Fibroblast of skin of right quadriceps (primary cell): ENCODE measurements at places on chromosomes 4 and X.

DNA sequence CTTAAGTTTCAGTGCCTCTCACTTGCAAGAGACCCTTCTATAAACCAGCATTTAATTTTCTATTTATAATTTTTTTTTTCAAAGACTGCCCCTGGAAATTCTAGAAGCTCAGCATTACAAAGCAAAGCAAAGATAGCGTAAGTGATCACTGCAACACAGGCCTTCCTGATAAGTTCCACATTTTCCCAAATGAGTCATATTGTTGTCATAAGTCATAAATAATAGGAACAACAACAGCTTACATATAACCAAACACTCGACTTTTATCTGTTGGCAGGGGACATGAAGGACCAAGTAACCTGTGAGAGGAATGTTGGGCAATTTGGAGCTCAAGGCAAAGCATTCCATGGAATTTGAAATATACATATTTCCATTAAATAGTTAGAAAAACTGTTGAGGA, 815.5 kb downstream of the DMD start:
- no peak for DNase-seq

DNA sequence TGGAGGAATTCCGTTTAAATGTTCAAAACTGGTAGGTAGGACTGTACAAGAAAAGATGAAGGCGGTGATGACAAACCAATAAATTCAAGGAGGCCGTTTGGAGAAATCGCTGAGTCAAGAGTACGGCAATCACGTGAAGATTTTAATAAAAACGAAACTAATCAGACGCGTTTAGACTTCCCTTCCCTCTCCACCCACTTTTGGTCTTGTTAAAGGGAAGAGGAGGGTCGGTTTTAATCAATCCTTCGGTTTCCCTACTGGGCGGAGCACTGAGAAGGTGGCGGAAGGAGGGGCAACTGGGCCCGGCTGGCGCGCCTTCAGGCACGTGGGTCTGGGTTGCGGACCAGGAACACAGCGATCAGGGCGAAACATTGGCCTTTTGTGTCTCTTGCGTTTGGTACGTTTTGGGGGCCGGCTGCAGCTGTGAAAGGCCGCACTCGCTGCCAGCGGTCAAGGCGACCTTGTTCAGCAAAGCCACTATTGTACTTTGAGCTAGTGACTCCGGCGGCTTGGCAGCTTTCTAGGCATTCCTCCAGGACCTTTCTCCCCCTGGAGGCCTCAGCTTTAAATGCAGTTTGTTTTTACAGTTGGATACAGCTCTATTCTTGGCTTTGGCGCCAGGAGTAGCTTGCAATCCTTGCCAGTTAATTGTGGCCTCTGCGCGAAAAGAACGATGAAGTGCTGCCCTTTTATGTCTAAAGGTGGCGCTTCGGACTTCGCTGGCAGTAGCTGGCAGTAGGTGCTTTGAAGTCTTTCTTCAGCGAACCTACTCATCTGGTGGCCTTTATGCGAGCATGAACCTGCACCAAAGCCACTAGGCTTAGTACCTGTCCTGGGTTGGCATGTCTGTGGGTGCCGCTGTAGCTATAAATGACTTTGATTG, 16.8 kb upstream of the LAMP2 start:
- peak; percentile 77 for DNase-seq

GRCh38 chrX:153338836-153339235, 4.9 kb downstream of the ZNF275 start:
- no peak for DNase-seq

GRCh38 chr4:80101071-80101791, 28.2 kb upstream of the ANTXR2 start:
- DNase-seq, result no peak

- peak; percentile 28 for DNase-seq
These were observed 16.1 kb upstream of the REPS2 start for GRCh38 chrX:16930392-16930791.

- no peak for DNase-seq
These were observed 94.4 kb downstream of the NHSL2 start for GRCh38 chrX:72005046-72005445.

GRCh38 chr4:773214-773613, 52.7 kb downstream of the CPLX1 start:
- DNase-seq, result no peak

GRCh38 chrX:63250253-63250868, 100.8 kb downstream of the SPIN4 start:
- DNase-seq, result peak; percentile 66

GRCh38 chr4:6727081-6727942, 11.3 kb downstream of the BLOC1S4 start:
- DNase-seq, result no peak

GRCh38 chrX:153974003-153974725, 1.6 kb downstream of the TMEM187 start:
- no peak for DNase-seq

- DNase-seq, result no peak
These were observed 32.8 kb upstream of the NOCT start for GRCh38 chr4:138982754-138983153.

DNA sequence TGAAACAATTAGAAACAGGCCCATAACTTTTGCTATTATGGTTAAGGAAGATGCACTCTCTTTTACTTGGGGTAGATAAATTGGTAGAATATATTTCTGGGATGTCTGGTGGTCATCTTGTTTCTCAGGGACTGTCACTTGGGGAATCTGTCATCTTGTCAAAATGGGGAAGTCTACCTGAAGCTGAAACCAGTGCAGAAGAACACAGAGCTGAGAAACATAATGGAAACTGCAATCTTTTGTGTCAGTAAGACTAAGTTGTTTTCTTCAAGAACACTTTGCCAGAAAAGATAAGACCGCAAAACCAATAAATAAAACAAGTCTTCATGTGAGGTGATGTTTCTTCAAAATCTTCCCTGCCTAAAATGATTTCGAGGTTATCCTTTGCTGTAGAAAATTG, 92.0 kb downstream of the NAA11 start:
- no peak for DNase-seq

DNA sequence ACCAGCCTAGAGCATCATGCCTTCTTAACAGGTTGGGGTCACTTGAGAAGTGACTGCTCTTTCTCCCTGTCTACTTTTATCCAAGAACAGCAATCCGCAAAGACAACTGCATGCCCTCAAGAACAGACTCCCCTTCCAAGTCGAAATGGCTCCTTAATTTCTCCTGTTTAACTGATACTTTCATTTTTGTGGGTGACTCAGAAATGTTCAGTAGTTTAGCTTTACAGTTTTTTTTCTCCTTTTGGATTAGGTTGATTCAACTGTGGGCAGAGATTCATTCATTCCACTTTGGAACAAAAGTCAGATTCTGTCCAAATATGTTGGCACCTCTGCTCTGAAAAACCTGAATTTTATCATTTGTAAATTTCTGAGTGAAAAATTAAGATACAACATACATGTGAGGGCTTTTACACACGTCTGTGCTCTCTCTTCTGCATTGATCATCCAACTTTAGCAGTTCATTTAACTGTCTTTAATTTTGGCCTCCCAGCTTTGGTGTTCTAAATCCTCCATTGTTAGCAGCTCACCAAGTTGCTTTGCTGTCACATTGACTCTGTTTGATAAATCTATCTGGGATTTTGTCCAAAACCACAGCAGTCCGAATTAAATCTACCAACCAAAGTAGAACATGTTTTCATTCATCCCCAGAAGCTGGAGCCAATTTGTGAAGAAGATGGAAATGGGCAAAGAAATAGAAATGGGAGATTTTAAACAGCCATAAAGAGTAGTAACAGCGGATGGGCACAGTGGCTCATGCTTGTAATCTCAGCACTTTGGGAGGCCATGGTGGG, 50.0 kb downstream of the HOPX start:
- peak; percentile 80 for DNase-seq

- DNase-seq, result peak; percentile 6
These were observed 31.5 kb upstream of the STOX2 start for GRCh38 chr4:183873409-183874185.

- DNase-seq, result no peak
These were observed 15.8 kb downstream of the RASGEF1B start for GRCh38 chr4:81455897-81456296.

- no peak for DNase-seq
These were observed 300.4 kb upstream of the CPEB2 start for GRCh38 chr4:14701896-14702295.

GRCh38 chr4:99117876-99118693, 26.0 kb downstream of the ADH4 start:
- peak; percentile 15 for DNase-seq

DNA sequence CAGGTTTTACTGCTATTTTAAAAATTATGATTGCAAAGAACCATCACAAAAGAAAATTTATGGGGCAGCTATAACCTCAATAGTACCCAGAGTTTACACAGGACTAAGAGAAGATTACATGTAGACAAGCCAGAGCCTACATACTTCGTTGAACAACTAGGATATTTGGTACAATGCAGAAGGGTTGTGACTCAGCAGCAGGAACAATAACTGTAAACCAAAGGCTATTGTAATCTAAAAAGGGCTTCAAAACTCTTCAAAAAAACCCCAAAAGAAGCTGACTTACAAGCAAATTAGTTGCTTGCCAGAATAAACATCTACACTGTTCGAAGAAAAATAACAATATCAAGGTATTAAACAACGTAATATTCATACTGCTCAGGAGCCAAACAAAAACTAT, 618.0 kb downstream of the STPG2 start:
- DNase-seq, result no peak

DNA sequence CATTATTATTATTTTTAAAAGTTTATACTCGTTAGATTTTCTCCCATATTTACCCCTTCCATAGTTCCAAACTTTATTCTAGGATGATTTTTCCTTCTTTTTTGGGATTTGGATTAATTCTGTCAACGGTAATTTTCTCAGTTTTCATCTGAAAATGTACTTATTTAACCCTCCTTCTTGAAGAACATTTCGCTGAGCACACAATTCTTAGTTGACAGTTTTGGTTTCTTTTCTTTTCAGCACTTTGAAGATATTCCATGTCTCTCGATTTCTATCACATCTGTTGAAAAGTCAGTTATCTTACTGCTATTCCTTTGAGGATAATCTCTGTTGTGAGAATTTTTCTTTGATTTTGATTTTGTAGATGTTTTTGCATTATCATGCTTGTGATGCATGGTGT, 85.2 kb downstream of the SCLT1 start:
- no peak for DNase-seq

- no peak for DNase-seq
These were observed 49.7 kb upstream of the GATB start for GRCh38 chr4:151810476-151810875.

- DNase-seq, result no peak
These were observed 10.5 kb downstream of the CDX4 start for GRCh38 chrX:73457306-73457705.

GRCh38 chrX:115487608-115488007, 73.4 kb upstream of the PLS3 start:
- DNase-seq, result no peak

DNA sequence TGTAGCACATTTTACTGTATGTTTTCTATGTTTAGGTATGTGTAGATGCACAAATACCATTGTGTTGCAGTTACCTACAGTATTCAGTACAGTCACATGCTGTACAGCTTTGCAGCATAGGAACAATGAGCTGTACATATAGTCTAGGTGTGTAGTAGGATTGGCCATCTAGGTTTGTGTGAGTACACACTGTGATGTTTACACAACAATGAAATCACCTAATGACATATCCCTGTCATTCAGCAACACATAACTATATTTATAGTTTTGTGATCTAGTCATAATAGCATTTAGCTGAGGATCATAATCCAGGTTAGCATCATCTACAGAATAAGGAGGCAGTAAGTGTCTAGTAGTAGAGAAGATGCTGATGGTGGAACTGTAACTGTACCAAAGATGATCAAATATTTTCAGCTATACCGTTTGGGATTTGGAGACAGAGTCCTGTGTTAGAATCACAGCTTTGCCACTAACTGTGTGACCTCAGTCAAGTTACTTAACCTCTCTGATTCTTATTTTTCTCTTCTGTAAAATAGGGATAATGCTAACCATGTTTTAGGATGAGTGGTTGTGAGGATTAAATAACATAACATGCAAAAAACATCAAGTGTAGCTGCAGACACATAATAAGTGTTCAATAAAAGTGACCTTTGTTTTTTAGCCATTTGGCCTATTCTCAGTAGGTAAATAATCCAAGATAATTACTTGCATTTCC, 73.3 kb downstream of the LIMCH1 start:
- DNase-seq, result no peak

- DNase-seq, result peak; percentile 44
These were observed 47.7 kb downstream of the TIGD2 start for GRCh38 chr4:89158884-89159503.

- peak; percentile 19 for DNase-seq
These were observed 11.3 kb downstream of the BST1 start for GRCh38 chr4:15714141-15714540.

DNA sequence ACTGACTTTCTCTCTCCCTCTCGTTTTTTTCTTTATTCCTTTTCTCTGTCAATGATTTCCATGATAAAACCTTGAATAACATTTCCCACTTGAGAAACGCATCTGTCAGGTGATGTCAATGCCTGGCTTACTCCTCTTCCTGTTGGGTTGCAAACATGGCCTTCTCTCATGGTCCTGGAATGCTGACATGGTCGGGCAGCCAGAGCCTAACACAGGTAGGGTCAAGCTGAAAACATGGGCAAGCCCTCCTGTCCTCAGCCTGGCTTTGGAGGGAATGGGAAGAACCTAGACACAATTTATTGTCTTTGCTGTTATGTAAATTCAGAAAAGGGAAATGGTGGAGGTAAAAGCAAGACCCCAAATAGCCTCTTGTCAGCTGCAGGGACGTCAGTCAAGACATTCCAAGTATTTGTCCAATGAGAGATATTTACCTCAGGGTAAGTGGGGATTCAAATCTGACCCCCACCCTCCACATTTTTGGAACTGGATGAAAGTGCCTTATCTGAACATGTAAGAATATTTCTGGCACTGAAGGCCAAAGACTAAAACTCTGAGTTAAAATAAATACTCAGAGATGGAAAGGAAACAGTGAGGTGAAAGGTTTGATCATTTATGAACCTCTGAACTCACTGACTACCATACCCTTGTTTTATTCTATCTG, 473.8 kb downstream of the SPRY1 start:
- no peak for DNase-seq

- no peak for DNase-seq
These were observed 37.6 kb downstream of the EFHC2 start for GRCh38 chrX:44305921-44306320.

GRCh38 chr4:65798498-65799127, 128.3 kb upstream of the EPHA5 start:
- no peak for DNase-seq

GRCh38 chrX:10685923-10686595, 65.7 kb upstream of the MID1 start:
- DNase-seq, result peak; percentile 25

DNA sequence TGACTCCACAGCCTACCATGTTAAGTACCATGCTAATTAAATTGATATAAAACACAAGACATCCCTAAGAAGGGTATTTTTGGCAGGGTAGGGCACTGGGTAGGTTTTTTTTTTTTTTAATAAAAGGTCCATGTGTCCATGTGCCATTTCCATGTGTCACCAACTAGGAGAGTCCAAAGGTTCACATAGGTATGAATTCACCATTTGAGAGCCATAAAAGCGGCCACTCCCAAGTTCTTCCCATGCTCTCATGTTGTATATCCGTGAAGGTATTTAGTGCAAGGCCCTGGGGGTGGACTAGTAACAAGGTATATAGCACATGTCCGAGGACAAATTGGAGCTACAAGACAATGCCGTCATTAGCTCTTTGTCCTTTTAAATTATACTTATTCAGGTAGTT, 107.3 kb downstream of the PDE5A start:
- no peak for DNase-seq
